ENCODE measurements at places on chromosomes 4 and X.

- DNase-seq, result no peak
These were observed 12.5 kb downstream of the KLHL15 start for GRCh38 chrX:24014388-24015018.

DNA sequence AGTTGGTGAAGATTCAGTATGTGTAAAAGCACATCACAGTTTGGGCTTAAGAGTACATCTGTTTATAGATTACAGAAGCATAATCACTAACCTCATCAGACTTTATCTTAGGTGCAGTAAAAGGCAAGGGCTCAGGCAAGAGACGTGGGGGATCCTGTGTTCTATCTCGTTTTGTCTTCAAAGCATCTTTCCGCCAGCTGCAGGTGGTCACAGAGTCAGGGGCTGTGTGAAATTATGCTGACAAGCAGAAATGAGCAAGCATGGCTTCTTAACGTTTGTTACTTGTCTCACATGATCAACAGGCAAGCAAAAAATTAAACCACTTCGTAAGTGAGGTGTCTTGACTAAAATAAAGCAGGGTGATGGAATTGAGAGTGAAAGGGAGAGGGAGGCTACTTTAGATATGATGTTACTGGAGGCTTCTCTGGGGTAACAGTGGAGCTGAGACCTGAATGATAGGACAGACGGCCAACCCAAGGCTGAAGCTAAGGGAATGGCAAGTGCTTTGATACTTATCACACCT lies 1.4 kb upstream of the TEC start:
- DNase-seq, result no peak

- no peak for DNase-seq
These were observed 2.4 kb upstream of the FGB start for GRCh38 chr4:154560419-154560801.

GRCh38 chr4:89071311-89071710 lies 14.3 kb upstream of the FAM13A start:
- DNase-seq, result no peak

DNA sequence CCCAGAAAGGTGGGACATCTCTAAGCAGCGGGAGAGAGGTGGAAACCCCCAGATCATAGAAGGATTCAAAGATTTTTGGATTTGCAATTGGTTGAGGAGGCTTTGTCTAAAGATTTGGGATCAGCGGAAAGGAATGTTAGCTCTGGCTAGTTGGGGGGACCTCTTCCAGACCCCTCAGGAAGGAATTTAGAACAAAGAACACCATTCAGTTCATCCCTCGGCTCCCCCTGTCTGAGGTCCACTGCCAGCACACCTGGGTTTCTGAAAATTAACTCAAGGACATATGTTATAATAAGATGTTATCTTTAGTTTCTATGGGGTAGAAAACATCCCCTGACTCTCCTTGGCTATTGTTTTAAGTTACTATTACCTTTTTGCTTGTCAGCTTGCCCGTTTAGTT lies 163.6 kb downstream of the CEP135 start:
- no peak for DNase-seq

DNA sequence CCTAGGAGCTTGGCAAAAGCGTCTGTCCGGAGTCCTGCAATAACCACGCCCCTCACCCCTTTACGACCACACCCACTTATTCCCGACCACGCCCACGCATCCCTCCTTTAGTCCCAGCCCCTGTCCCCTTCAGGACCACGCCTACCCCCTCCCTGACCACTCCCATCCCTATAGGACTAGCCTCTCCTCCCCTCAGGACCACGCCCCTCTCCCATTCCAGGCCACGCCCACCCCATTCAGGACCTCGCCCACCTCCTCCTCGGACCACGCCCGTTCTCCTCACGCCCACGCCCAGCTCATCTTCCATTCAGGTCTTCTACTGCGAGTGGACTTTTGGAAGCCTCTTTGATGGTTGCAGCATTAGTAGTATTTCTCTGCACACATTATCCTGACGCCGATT lies 131.2 kb upstream of the STX18 start:
- no peak for DNase-seq

- no peak for DNase-seq
These were observed 1.4 kb downstream of the ARHGEF6 start for GRCh38 chrX:136779346-136779781.
